Caco-2 (cell line): ENCODE measurements at places on chromosomes 13 and 19. TPM values are rescaled to one million over a fixed set of nuclear protein-coding genes. Genes with fewer than 3 reads are reported as not detected.

DNA sequence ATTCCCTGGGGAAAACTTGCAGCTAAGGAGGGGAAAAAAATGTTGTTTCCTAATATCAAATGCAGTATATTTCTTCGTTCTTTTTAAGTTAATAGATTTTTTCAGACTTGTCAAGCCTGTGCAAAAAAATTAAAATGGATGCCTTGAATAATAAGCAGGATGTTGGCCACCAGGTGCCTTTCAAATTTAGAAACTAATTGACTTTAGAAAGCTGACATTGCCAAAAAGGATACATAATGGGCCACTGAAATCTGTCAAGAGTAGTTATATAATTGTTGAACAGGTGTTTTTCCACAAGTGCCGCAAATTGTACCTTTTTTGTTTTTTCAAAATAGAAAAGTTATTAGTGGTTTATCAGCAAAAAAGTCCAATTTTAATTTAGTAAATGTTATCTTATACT lies 33.6 kb downstream of the TNFSF11 start:
- DNase-seq, result no peak

Gene CBY2
- 0.67 and 0.91 TPM in 2 replicates for total RNA-seq

DNA sequence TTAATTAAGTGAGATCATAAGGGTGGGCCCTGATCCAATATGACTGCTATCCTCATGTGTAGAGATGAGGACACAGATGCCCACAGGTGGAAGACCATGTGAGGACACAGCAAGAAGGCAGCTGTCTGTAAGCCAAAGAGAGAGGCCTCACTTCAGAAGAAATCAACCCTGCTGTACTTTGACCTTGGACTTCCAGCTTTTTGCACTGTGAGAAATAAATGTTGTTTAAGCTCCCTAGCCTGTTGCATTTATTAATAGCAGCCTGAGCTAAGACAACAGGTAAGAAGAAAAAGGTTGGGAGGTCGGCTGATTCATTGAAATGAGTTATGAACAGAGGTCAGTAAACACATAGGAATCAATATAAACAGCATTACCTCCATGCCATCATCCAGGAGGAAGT lies 14.8 kb downstream of the PARP4 start:
- no peak for DNase-seq

DNA sequence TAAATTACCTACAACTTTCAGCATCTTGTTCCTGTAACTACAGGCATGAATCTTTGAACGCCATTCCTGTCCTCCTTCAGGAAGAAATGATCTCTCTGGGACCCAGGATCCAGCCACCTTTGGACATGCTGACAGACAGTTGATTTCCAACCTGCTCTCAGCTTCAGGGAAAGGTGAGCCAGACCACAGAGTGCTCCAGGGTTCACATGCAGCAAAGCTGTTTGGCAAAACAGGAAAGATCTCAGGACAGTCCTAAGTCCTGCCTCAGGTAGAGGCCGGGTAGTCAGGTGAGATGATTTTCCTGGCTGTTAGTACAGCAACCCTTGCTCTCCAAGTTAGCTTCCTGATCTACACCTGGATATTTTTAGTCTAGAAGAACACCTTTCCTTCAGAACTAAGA lies 9.1 kb downstream of the SLC15A1 start:
- no peak for DNase-seq

GRCh38 chr13:41039746-41040145 lies 20.6 kb upstream of the ELF1 start:
- DNase-seq, result no peak

GRCh38 chr13:61600360-61601033 lies 184.8 kb upstream of the PCDH20 start:
- DNase-seq, result no peak

- no peak for DNase-seq
Observed at GRCh38 chr13:110106726-110107125, 200.2 kb downstream of the COL4A1 start.

- no peak for DNase-seq
Observed at GRCh38 chr19:10712754-10713153, 5.1 kb upstream of the DNM2 start.

GRCh38 chr13:70339738-70340137 lies 231.5 kb upstream of the KLHL1 start:
- DNase-seq, result peak; percentile 55

DNA sequence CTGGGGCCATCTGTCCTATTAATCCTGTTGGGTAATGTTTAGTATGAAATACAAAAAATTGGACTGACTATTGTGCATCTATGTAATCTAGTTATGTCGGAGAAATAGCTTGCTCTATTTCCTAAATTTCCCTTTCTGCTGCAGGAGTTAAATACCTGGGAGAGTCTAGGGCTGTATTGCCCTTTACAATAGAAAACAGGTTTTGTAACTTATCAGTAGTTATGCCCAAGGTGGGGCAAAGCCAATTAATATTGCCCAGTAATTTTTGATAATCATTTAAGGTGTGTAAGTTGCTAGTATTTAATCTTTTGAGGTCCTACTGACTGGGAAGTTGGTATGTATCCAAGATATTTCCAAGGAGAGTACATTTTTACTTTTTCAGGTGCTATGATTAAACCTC lies 838.1 kb downstream of the DACH1 start:
- no peak for DNase-seq

- DNase-seq, result no peak
Observed at GRCh38 chr19:55697698-55698097, 22.7 kb downstream of the EPN1 start.

Gene SEMA6B
- 0.39 and 0.44 TPM in 2 replicates for total RNA-seq

DNA sequence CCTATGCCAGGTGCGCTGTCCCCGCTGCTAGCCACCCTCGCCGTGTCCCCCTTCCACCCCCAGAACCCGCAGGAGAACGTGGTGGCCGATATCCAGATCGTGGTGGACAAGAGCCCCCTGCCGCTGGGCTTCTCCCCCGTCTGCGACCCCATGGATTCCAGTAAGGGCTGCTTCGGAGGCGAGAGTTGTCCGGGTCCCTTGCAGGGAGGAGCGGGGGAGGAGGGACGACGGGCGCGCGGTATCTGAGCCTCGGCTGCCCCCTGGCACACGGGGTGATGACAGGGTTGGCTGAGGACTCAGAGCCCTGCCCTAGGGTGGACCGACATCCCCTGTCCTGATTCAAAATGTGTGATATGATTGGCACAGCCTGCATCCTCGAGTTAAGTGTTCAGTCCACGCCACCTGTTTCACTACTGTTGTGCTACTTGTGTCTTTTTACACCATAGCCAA lies 653 bp downstream of the MVB12A start:
- DNase-seq, result peak; percentile 24

DNA sequence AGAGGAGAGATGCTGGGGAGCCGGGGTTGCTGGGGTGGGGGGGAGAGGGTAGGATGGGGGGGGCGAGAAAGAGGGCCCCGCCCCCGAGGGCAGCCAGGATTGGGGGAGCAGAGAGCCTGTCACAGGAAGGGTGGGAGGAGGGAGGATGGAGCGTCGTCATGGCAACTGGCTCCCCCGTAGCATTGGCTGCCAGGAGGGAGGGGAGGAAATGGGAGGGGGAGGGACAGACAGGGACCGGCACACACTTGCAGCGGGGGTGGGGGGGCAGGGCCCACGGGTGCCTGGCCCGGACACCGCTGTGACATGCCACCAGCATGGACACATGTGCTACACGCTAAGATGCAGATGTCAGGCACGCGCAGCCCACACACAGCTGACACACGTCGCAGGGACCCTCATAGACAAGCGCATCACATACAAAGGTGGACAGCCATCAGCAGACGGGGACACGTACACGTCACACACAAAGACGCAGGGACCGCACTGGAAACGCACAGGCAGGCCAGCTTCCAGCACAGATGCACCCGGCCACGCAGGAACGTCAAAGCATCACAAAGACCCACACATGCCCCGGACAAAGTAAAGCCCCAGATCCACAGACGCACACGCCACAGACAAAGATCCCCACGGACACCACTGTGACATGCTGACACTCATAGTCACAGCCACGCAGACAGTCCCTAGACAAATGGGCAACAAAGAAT lies at the start of gene LMTK3:
LMTK3 (minus strand) TSS at position 36 of the 704 bp plus-strand sequence. CDS start 259 bp downstream, outside the sequence.
- no peak for DNase-seq

Gene ZNF835
- total RNA-seq, result not detected in 2 replicates

DNA sequence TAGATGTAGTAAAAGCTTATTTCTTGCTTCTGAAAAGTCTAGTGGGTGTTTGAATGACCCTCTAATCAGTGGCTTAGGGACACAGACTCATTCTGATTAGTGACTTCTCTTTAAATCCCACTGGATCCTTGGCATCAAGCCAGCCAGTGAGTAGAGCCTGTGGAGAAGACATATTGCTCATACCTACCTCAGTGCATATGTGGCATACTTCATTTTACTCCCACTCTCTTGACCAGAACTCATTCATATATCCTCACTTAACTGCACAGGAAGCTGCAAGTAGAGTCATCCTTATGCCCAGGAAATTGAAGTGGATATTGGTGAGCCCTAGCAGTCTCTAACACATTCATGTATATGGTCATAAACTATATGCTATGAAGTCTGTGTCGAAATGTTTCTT lies 148.3 kb downstream of the PDS5B start:
- DNase-seq, result no peak

GRCh38 chr13:108383667-108384066 lies 114.1 kb downstream of the TNFSF13B start:
- DNase-seq, result no peak

DNA sequence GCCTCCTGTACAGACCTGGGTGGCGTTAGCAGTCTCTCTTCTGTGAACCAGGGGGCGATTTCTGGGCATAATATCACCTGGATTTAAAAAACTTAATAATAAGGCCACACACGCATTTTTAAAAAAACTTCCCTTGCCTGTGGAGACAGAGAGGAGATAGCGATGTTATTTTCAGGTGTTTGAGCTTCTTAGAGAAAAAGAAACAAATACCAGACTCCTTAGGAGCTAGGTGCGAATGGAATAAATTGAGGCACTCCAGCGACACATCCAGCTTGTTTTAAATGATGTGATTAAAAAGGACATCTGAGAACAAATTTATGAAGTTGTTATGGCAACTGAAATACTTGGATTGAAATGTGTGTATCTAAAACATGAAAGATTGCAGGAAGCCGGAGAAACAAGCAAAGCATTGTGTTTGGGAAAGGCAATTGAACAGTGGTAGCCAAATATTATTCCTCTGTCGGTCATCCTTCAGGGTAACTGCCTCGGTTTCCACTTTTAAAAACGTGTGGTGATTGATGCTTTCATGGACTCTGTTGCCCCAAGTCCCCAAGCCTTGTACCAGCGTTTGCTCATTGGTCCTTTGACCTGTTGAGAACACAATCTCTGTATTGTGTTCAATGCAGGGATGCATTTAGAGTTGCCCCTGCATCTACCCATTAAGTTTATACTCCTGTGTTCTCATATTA lies 158.7 kb downstream of the TM9SF2 start:
- no peak for DNase-seq

DNA sequence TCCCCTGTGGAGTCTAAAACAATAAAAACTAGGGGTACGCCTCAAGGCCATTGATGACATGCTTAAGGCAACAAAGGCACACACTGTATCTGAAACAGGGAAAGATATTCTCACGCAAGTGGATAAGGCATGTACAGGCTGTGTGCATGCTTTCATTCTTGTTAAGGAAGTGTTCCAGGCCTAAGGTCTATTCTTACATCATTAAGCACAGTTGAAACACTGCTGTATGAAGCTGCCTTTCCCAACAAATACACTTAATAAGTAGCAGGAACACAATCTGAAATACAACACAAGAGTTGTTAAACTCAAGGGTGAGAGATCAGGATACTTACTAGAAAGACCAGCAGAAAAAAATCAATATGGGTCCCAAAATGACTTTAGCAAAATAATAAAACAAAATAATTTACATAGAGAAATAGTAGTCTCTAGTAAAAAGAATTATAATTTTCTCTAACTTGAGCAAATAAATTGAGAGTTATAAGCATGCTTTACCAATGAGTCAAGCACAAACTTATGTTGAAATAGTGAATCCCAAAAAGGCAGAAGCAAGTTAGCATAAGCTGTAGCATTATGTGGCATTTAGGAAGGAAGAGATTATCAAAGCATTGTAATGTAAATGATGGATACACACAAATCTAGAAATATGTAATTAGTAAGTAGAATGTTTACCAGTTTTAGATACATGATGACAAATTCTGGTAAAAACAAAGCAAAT lies 796.9 kb downstream of the SLITRK1 start:
- DNase-seq, result no peak

DNA sequence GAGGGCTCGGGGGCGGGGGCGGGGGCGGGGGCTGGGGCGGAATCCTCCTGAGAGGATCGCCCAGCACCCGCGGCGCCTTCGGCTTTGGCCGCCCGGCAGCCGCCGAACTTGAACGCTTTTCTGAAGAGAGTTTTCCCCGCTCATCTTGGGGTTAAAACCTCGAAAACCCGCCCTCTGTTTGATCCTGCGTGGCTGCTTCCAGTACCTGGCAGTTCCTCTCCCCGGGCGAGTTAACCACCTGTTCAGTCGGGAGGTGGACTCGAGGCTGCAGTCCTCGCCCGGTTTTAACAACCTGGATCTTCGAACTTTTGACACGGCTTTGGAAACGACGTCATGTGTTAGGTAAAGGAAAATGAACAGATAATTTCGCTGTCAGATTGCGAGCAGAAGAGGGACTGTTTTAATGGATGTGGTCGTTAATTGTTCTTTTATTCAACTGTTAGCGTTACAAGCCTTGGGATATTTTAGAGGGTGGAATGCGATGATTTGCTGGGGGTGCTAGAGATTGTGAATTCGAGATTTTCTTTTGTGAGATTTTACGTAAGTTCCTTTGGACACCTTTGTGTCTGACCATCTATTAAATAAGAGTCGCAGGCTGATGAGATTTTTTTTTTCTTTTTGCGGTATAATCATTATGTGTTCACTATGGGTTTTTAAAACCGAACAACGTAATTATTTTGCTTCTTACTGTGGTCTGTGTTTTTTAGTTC lies 1.0 kb downstream of the FNDC3A start:
- peak; percentile 92 for DNase-seq

- DNase-seq, result no peak
Observed at GRCh38 chr19:7879836-7880235, 5.6 kb upstream of the PRR36 start.

DNA sequence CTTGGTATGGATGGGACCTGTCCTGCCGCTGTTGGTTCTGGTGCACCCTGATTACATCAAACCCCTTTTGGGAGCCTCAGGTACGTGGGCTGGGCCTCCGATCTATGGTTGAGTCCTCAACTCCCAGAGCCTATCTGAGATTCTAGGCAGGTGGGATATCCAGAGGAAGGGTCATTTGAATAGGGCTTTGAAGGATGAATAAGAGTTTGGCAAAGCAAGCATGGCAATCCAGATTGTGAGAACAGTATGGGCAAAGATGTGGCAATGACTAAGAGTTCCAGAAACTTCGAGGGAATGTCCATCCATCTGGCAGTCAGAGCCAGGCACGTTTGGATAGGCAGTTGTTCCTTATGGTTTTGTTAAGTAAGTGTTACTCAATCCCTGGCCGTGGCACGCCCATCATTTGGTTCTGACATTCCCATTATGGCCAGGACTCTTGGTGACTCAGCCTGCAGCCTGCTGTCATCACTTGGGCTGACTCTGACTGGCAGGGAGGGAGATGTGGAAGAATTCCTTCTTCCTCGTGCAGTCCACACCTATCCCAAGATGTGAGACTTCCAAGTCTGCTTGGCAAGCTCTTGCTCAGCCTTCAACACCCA lies 21.5 kb downstream of the CYP4F22 start:
- DNase-seq, result no peak

Gene GMIP
- 8.6 and 10.4 TPM in 2 replicates for total RNA-seq
